Fibroblast of skin of scalp (primary cell): ENCODE measurements at places on chromosomes 16 and 17.

GRCh38 chr16:87970186-87970585, 19.0 kb downstream of the BANP start:
- peak; percentile 61 for DNase-seq

- DNase-seq, result no peak
Measured at GRCh38 chr17:53191878-53192277, 630.8 kb upstream of the KIF2B start.

- no peak for DNase-seq
Measured at GRCh38 chr17:76241204-76241538, 878 bp upstream of the RNF157 start.

GRCh38 chr17:34366010-34366409, 3.0 kb upstream of the CCL1 start:
- DNase-seq, result no peak

DNA sequence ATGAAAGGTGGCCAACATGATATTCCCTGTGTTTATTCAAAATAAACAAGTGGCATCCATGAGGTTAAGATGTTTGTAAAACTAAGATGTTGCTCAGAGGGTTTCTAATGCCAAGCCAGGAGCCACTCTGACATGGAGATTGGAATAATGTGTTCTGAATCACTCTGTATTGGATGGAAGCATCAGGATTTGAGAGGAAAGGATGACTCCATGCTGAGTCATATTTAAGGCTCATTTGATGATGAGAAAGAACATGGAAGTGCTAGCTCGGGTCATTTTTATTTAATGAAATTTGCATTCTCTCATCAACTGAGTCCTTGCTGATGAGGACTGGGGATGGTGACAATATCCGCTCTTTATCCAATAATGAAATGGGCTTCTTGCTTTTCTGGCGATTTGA, 6.2 kb downstream of the VAT1L start:
- DNase-seq, result peak; percentile 24

GRCh38 chr17:59376506-59376905, 45.1 kb downstream of the YPEL2 start:
- DNase-seq, result no peak

DNA sequence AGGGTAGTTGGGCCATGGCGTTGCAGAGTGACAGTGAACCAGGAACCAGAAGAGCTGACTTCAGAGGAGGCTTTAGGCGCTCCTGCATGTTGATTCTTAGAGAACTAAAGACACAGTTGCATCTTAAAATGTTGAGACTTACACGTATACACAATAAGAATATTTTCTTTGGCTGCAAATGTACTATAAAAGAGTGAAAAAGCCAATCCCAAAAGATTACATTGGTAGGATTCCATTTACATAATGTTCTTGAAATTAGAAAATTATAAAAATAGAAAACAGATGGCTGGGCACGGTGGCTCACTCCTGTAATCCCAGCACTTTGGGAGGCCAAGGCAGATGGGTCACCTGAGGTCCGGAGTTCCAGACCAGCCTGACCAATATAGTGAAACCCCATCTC, 738.8 kb downstream of the WWOX start:
- DNase-seq, result no peak

DNA sequence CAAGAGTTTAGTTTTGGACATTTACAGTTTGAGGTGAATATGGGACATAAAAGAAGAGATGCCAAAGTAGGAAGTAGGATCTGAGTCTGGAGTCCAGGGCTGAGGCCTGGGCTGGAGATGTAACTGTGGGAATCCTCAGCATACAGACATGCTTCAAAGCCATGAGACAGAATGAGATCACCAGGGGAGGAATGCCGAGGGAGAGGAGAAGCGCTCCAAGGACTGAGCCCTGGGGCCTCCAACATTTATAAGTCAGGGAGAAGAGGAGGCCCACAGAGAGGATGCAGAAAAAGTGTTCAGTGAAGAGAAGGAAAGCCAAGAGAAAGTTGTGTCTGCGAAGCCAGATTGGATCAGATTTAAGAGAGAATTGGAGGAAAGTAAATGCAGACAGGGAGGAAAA, 277.5 kb upstream of the MYOCD start:
- DNase-seq, result peak; percentile 89

DNA sequence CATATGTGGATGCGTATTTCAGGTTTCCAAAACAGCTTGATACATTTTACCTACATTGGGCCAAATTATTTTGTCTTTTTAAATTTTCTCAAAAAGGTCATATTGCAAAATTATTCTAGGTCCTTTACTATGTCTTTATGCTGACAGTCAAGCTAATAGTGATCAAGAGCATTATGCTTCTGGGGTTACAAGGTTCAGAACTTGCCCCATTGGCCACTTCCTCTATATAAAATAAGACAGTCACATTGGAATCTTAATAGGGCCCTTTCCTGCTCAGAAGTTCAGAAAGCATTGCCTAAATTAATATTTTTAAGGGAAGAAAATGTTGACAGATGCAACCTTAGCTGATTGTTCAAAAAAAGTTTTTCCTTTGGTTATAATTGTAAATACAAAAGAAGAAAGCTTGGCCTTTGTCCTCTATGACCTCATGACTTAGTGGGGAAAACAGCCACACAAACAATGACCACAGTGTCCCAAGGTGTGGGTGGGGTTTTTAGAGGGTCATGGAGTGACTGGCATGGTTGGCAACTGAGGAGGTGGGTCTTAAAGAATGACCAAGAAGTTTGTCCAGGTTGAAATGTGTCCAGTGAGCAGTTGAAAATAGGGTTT, 11.8 kb upstream of the RAB11FIP4 start:
- DNase-seq, result no peak

GRCh38 chr16:66660422-66661209, 35.9 kb downstream of the CMTM4 start:
- DNase-seq, result peak; percentile 79

GRCh38 chr17:49557312-49558024, 18.2 kb upstream of the NXPH3 start:
- peak; percentile 39 for DNase-seq

DNA sequence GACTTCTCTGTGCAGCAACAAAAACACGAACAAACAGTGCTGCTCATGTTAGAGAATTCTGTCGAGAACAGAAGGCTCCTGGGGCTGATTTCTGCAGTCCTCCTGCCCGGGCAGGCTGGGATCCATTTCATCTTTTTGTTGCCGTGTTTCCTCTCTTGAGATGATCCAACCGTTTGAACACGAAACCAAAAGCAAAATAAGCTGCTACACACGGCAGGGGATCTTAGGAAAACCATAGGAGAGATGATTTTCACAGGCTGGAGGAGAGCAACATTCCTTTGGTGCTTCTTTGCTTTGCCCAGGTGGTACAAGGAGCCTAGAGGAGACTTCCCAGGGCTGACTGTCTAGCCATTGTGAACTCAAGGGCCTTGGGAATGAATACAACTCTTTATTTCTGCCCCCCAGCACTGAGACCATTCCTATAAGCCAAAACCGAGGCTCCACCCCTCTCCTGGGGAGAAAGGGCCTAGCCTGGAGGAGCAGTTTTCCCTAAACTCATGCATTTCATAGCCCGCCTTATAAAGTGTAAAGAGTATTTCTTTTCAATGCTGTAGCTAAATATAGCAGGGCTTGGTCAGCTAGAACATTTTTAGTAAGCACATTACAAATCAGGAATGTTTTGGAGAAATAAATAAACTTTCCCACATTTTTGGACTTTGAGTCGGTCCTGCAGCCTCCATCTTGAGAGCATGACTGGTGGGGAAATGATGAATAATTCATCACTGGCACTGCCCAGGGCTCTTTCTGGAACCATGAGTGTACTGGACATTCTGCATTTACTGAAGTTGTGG, 7.7 kb downstream of the FOXL1 start:
- DNase-seq, result peak; percentile 93
